Stimulated activated CD4-positive, alpha-beta T cell treated with anti-CD3 and anti-CD28 coated beads, TNF-alpha, amount 100 ng/mL, for 24 hours (primary cell): ENCODE measurements at places on chromosomes 3 and 15.

GRCh38 chr3:11140030-11140712 lies 14.1 kb upstream of the HRH1 start:
- DNase-seq: peak; percentile 21

DNA sequence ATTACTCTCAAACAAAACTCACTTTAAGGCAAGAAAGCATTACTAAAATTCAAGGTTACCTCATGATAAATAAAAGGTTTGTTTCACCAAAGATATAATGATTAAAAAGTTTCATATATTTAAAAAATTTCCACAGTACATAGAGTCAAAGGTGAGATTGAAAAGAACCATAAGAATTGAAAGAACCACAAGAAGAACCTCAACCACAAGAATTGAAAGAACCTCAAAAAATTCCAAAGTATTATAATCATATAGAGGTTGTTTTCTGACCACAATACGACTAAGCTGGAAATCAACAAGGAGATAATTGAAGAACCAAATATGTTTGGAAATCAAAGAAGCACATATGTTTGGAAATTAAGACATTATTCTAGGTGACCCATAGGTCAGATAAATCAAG lies 52.7 kb downstream of the SLC25A36 start:
- DNase-seq: no peak

DNA sequence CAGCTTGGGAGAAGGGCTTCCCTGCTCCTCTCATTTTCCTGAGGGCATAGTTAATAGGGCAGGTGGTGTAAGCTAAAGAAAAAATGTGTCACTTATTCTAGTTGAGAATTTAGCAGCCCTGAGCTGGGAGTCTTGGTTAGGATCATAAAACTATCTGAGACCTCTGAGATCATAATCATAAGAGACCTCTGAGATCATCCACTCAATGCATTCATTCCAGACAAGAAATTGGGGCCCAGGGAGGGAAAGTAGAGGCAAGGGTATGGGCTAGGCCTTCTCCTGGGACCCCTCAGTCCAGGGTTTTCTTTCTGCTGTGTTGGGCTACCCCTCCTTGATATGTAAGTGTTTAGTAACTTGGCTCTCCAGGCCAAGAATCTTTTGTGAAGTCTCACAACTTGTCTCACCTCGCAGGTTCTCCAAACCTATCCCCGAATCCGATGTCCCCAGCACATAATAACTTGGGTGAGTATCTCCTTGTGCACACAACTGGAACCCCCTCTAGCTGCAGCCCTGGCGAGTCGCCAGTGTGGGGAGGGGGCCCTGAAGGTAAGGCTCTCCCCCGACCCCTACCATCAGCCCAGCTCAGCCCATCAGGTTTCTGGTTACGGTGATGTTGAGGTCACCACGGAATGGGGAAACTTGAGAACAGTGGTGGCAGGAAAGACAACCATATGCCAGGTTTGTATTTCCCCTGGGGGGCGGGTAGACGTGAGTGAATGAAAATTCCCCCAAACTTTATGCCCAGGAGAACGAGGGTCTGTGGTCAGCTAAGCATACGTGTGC lies 84.1 kb downstream of the AAGAB start:
- no peak for DNase-seq

DNA sequence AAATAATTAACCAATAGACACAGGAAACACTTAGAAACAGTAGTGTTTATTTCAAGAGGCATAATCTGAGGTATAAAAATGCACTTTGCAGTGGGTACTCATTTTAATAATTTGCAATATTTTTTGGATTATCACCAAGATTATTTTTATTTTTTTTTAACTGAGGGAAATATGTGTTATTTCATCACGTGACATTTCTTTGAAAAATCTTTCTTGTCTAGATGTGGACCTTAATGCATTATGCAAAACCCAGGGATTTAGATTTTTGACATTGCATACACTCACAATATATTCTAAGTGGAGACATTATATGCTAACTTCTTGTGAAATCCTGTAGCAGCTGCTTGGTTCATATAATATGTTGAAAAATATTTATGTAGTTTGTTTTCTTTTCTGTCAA lies 260.4 kb upstream of the MEIS2 start:
- DNase-seq: no peak

DNA sequence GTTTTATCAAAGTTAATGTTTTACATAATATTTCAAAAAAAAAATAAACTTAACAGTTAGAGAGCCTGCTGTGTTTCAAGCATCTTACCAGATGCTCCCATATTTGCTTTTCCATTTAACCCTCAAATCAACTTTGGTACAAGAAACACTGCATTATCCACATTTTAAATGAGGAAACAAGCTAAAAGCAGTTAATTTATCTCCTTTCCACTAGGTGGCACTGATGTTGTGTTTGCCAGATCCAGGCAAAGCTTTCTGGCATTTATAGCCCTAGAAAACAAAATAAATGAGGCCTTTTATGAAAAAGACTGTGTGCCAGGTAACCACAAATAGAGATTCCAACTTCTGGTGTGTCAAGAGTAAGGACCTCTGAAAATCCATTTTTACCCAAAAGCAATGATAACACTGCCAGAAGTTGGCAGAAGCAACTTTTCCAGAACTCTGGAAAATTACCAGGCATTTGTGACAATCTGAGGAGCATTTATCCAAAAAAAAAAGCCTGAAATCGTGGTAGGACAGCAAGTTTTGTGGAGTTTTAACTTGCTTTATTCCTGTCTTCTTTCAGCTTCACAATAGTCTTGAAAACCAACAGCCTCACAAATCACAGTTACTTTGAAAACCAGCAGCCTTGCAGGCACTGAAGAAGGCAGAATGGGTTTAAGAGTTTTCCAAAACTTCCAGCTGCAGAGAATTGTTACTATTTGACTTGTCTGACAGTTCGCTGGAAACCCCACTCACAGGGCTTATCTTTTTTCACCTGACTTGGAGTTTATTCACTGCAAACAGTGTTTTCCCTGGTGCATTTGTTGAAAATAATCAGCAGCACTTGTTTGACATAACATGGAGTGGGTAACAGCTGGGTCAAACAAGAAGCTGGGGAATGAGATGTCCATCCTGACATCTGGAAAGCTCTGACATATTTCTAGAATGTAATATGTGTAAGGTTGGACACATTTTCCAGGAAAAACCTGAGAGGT lies 9.2 kb downstream of the FAM162A start:
- DNase-seq: no peak

GRCh38 chr3:43142472-43142871 lies 36.6 kb upstream of the POMGNT2 start:
- no peak for DNase-seq
